CD4-positive, alpha-beta T cell treated with Interleukin-17A for 1 hour (primary cell): ENCODE measurements at places on chromosomes 4 and X.

GRCh38 chr4:138669479-138670315 is 345.9 kb upstream of the NOCT start:
- no peak for DNase-seq

DNA sequence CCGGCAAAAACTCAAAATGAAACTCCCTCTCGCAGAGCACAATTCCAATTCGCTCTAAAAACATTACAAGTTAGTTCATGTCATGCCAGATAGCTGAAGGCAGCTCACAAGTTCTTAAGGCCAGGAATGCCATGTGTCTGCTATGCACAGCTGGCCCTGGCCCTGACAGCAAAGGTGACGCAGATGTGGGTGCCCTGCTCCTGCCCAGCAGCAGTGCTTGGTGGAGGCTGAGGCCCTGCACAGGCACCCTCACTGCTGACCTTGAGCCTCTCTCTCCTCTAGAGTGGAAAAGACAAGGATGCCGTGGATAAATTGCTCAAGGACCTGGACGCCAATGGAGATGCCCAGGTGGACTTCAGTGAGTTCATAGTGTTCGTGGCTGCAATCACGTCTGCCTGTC is 2.9 kb downstream of the S100P start:
- no peak for DNase-seq

- no peak for DNase-seq
These were observed 97.2 kb downstream of the MAB21L2 start for GRCh38 chr4:150679018-150679764.

DNA sequence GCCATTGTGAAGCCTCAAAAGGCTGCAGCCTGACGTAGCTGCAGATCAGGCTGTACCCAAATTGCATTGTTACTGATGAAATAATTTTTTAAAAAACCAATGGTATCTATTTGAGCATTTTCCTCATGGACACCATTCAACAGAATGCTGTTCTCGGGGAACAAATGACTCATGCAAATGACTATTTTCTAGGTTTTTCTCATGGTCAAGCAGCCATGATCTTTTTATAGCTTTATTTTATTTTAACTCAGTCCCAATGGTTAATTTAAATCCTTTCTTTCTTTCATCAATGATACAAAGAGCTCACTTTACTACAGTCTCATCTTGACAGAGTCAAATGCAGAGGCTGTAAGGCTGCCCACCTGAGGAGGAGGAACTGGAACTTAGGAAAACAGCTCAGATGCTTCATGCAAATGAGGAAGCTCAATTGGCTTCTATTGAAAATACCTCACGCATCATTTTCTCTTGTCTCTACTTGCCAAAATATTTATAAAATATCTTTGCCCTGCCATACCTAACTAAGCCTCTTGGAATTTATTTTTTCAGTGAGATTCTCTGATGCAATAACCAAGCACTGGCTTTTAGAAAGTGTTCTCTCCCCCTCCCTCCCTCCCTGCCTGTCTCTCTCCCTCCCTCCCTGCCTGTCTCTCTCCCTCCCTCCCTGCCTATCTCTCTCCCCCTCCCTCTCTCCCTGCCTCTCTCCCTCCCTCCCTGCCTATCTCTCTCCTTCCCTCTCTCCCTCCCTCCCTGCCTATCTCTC is 81.0 kb downstream of the SORBS2 start:
- DNase-seq, result no peak

DNA sequence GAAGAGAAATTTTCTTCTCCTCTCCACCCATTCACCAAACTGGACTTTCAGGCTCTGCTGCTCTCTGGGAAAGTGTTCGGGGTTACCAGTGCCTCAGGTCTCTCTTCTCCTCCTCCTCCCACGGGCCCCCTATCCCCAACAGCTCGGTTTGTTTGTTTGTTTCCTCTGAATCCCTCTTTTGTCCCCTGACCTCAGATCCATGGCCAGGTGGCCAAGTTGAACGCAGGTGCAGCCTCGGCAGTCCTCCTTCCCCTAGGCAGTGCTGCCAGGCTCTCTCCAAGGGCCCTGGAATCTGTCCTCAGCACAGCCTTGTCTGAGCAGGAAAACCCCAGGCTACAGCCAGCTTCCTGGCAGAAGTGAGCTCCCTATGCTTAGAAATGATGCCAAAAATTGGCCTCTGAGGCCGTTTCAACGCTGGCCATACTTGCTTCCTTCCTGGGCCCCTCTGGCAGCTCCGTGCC is 60.0 kb downstream of the FHDC1 start:
- no peak for DNase-seq
